ENCODE measurements at places on chromosomes 1 and 21. TPM values are rescaled to one million over a fixed set of nuclear protein-coding genes. Genes with fewer than 3 reads are reported as not detected.
A peak's percentile ranks its signal among the peaks of the same experiment; 100 is the strongest.

GRCh38 chr1:101285922-101286570 lies 49.2 kb downstream of the S1PR1 start:
- no peak for DNase-seq

DNA sequence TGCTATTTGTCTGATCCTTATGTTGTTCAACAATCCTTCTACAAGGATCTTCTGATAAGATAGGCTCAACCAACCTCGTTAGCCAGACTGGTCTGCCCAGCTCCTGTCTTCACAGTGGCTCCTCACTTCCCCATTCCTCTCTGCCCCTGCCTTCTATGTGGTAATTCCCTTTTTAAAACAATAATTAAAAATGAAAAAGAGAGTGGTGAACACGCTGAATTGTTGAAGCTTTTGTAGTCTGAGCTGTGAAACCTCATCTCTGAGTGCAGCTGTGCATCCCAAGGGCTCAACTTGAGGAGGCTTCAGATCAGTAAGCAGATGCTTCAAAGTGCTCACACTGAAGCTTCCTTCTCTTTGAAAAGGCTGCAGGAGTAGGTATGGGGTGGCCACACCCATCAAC lies 70.7 kb upstream of the JUN start:
- DNase-seq: no peak

- peak; percentile 79 for DNase-seq
Measured at GRCh38 chr1:201381130-201381529, 3.6 kb upstream of the TNNT2 start.

The AMY1B gene
- total RNA-seq: not detected

DNA sequence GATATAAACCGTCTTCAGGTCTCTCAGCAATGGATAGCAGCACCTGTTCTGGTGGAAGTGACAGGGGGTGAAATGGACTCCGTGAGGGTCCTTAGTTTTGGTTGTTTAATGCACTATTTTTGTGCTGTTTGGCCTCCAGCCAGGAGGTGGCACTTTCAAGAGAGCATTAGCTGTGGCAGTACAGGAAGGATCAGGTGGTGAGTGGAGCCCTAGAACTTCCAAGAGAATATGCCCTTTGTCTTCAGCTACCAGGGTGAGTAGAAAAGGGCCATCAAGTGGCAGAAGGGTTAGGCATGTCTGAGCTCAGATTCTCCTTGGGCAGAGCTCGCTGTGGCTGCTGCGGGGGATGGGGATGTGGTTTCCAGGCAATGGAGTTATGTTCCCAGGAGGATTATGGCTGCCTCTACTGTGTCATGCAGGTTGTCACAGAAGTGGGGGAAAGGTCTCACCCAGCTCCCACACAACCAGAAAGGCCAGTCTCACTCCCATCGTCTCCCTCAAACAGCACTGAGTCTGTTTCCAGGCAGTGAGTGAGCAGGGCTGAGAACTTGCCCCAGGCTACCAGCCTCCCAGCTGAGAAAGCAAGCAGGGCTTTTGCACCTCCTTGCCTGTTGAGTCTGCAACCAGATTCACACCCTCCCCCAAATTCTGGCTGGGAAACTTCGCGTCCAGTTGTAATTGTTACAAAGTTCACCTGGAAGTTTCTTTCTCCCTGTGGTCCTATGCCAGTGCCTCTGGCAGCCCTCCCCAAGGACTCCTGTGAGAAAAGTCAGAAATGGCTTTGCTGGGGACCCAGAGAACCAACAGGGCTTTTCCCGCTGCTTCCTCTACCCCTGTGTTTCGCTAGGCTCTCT lies 39.1 kb upstream of the TTLL7 start:
- DNase-seq: no peak

GRCh38 chr1:8438489-8438888 lies 120.6 kb downstream of the SLC45A1 start:
- no peak for DNase-seq

The KIAA1614 gene
- 5.6 TPM for total RNA-seq

The ZNF695 gene
- not detected for total RNA-seq

DNA sequence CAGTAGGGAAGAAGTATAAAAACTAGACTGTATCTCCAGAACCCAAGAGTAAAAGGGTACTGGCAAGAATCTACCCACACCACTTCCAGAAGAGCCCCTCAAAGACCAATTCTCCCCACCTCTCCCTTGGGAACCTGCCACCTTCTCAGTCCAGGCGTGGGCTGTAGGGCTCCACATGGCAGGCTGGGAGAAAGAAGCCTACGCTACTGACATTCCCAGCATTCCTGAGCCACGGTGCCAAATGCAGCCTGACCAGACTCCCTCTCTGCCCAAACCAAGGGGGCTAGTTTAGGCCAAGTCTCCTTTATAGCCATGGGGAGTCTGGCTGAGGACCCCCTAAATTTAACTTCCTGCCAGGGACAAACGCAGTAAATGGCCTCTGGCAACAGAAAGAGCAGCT lies 2.0 kb downstream of the UBE2Q1 start:
- DNase-seq: no peak

GRCh38 chr1:177281901-177282300 lies 111.1 kb downstream of the BRINP2 start:
- DNase-seq: no peak

DNA sequence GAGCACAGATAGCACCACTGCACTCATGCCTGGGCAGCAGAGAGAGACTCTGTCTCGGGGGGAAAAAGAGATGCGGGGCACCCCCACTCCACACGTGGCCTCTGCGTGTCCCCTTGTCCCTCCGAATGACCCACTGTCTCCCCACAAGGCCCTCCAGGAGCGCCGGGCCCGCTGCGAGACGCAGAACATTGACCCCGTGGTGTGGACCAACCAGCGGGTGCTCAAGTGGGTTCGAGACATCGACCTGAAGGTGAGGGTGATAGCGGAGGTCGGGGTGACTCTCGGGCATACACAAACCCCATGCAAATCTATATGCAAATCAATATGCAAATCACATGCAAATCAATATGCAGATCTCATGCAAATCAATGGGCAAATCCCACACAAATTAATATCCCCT lies 50.3 kb upstream of the TMEM51 start:
- DNase-seq: no peak

DNA sequence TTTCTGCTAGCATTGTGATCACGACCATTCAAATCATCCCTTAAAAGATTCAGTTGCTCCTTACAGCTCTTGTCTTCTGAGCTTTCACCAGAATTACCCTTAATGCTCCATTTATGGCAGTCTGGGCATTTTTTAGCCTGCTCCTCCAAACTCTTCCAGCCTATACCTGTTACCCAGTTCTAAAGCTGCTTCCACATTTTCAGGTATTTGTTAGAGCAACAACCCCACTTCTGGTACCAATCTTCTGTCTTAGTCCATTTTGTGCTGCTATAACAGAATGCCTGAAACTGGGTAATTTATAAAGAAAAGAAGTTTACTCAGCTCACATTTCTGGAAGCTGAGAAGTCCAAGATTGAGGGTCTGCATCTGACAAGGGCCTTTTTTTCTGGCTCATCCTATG lies 17.2 kb downstream of the MYBPH start:
- DNase-seq: no peak

DNA sequence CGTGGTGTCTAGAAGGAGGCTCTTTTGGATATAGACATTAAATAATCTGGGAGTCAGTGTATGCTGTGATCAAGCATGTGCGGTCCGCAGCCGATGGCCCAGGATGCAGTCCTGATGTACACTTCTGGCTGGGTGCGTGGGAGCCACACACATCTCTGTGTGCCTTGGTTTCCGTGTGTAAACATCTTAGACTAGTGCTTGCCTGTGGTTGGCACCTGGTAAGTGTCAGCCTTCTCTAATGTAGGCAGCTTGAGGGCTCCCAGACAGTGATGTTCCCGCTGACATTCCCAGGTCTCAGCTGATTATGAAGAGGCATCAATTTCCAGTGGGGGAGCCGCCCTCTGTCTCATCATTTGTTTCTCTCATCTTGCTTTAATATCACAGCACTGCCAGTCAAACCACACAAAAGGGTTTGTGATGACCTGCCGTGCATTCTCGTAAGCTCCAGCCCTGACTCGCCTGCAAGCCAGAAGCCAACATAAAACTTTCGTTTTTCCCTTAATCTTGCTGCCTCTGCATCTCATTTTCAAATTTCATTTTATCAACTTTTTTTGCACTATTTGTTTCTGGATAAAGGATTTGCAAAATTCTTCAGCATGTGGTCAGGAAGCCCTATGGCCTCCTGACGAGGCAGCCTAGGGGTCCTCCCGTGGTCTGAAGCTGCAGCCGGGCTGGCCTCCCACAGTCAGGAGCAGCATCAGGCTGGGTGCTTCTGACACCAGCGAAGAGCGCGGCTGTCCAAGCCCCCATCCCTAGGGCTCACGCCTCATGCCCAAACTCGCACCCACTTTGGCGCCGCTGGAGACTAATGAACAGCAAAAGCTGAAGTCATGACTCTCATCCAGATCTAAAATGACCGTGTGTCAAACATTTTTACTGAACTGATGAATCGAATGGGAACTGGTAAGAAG lies 28.1 kb downstream of the PDE9A start:
- no peak for DNase-seq

DNA sequence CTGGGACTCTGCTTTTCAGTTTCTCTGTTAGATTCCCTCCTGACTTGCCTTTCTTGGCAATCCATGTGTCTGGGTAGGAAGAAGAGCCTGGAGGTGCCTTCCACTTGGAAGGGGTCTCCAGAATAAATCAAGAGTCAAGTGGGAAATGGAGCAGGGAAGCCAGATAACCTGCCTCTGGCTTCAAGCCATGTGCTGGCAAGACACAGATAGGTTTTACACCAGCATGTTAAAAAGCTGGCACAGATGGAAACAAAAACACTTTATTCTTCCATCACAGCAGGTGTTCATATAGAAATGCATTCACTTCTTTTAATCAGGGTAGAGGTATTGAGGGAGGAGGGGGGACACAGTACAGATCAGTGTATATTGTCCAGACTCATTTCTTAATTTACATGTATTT lies 356.9 kb upstream of the RUNX1 start:
- no peak for DNase-seq

All from ureter (tissue), 1 donor.